ENCODE measurements at places on chromosomes 3 and 15.
A peak's percentile ranks its signal among the peaks of the same experiment; 100 is the strongest.

- DNase-seq, result peak; percentile 56
Measured at GRCh38 chr3:134423153-134423552, 48.9 kb upstream of the AMOTL2 start.

- DNase-seq, result no peak
Measured at GRCh38 chr3:48125013-48125705, 63.1 kb downstream of the CDC25A start.

DNA sequence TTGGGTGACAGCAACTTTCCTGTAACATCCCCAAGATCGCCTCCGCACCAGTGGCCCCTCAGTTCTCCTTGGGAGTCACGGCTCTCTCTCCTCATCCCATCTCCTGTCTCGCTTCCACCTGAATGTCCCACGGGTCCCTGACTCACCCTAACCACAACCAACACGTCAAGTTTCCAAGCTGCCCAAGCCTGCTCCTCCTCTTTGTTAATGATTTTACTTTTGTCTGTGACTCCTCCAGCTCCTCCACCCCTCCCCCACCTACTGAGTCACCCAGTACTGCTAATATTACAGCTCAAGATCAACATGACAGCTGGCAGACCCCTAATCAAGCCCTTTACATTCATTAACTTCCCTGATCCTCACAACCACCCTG is 39.3 kb downstream of the BDH1 start:
- peak; percentile 38 for DNase-seq

GRCh38 chr3:30162579-30162978 is 443.8 kb upstream of the TGFBR2 start:
- peak; percentile 69 for DNase-seq

- peak; percentile 98 for DNase-seq
Measured at GRCh38 chr3:180679178-180680096, at the start of gene CCDC39. Gene CCDC39, minus strand, starts transcription at chr3:180679489. Its CDS starts 109 bp downstream, at chr3:180679380.

DNA sequence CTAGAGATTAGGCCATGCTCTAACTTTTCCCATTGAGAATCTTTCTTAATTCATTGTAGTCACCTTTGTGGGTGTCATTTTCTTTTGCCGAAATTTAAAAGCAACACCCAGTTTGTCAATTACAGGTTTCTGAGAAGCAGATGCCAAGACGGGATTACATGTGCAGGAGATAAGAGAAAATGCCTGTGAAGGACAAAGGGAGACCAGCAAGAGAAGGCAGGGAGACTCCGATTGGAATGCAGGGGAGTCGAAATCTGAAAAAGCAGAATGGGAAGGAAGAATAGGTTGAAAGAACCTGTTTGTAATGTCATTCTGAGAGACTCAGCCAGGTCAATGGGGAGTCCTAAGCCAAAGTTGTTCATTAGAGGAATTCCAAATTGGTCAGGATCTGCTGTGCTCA is 3.6 kb upstream of the DPH6 start:
- DNase-seq, result no peak

GRCh38 chr3:85801955-85802354 is 843.2 kb downstream of the CADM2 start:
- DNase-seq, result peak; percentile 76

- no peak for DNase-seq
Measured at GRCh38 chr15:81839387-81839786, 206.4 kb downstream of the MEX3B start.

- DNase-seq, result no peak
Measured at GRCh38 chr3:125434582-125435011, 59.5 kb upstream of the ZNF148 start.

DNA sequence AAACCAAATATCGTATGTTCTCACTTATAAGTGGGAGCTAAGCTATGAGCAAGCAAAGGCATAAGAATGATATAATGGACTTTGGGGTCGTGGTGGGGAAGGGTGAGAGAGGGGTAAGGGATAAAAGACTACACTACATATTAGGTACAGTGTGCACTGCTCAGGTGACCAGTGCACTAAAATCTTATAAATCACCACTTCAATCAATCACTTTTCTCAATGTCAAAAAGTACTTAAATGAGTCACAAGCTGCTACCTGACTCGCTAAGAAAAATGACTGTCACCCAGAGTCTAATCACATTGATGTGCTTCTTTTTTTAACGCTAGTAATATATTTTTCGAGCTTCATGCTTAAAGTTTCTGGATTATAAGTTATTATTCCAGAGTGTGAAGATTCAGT is 95.5 kb downstream of the CBLB start:
- DNase-seq, result no peak

DNA sequence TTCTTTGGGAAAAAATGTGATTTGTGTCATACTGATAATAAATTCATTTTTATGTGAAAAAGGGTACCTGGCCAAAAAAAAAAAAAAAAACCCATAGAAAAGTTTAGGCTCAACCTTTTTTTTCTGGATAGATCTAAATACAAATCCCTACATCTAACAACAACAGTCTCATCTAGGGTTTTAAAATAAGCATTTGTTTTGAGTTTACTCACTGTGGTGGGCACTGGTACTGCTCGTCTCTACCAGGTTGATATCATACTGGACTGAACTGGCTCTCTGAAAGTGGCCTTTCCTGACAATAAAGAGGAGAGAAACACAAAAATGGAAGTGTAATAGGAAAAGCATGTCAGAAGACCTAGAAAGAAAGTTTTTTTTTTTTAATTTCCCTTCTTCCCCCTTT is 52.0 kb downstream of the FBXO22 start:
- no peak for DNase-seq

DNA sequence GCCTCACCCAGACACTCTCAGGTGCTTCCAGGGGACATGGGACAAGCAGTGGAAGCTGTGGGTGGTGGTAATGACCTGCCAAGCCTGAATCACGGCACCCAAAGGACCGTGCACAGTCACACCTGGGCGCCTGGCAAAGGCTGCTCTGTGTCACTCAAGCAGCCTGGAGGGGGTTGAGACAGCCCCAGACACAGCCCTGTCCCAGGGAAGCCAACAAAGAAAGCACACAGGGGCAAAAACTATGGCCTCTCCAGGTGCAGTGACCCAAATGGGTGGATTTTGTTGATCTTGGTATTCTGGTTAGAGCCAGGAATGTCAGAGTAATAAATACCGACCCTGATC is 15.0 kb upstream of the OCA2 start:
- no peak for DNase-seq

DNA sequence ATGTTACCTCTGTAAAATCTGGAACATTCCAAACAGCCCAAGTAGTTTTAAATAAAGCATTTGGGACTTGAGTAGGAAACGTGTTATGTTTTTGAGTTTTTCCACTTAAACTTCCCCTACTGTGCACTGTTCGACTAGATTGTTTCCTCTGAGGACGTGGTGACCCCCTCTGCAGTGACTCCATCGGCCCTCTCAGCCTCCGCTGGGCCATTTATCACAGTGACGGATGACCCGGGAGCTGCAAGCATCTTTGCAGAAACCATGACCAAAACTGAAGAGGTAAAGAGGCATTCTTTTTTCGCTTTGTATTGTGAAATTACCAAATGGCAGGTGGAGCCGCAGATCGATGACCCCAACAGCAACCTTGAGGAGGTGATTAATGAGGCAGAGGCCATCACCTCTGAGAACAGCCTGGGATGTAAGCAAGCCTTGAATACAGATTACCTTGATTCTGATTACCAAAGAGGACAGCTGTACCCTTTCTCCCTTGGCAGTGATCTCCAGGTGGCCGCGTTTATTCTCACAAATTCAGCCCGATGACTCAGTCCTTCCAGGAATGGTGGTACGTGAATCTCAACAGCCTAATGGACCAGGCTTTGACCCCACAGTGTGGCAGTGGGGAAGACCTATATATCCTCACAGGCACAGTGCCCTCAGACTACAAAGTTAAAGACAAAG is 79.1 kb upstream of the FAN1 start:
- peak; percentile 87 for DNase-seq

DNA sequence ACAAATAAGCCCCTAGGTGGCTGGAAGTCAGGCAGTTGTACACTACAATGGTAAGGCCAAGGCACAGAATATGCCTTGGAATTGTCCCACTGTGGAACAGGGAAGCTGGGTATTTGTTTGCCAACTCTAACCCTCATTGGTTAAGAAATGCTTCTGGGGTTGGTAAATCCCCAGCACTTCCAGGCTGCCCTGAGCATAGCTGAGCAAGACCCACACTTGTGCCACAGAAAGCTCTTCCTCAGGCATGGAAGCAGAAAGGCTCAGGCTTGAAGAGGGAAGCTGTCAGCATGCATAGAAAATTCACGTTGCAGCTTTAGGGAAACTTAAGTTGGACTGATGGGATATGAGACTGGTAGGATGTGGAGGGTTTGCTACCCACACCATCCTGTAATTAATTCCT is 86.9 kb upstream of the PLCL2 start:
- no peak for DNase-seq

- no peak for DNase-seq
Measured at GRCh38 chr15:31486506-31486905, 159.9 kb downstream of the KLF13 start.

DNA sequence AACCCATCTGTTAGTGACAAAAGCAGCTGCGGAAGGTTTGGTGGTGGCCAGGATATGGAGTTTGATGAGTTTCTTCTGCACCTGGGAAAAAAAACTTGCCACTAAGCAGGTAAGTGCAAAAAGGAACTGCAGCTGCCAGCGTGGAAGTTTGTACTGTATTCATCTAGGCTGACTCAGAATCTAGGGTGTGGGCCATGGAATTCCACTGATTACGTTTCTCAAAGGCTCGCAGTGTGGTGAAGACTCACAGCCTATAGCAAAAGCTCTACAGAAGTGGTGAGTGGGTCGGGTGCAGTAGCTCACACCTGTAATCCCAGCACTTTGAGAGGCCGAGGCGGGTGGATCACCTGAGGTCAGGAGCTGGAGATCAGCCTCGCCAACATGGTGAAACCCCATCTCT is 334.6 kb upstream of the GRM7 start:
- no peak for DNase-seq

GRCh38 chr3:23945913-23946687 is 1.0 kb downstream of the NR1D2 start:
- peak; percentile 97 for DNase-seq

GRCh38 chr3:42876940-42877720 is 1.5 kb upstream of the CYP8B1 start:
- no peak for DNase-seq

- DNase-seq, result peak; percentile 57
Measured at GRCh38 chr15:70190965-70191364, 93.2 kb upstream of the TLE3 start.

GRCh38 chr3:115423170-115423569 is 200.1 kb upstream of the GAP43 start:
- no peak for DNase-seq

- no peak for DNase-seq
Measured at GRCh38 chr3:66419036-66419435, 81.8 kb downstream of the LRIG1 start.

GRCh38 chr3:54863366-54863765 is 64.5 kb downstream of the LRTM1 start:
- no peak for DNase-seq

- DNase-seq, result no peak
Measured at GRCh38 chr15:73048624-73049295, 3.5 kb upstream of the NEO1 start.

GRCh38 chr15:79689030-79689429 is 207.8 kb downstream of the MTHFS start:
- DNase-seq, result no peak

DNA sequence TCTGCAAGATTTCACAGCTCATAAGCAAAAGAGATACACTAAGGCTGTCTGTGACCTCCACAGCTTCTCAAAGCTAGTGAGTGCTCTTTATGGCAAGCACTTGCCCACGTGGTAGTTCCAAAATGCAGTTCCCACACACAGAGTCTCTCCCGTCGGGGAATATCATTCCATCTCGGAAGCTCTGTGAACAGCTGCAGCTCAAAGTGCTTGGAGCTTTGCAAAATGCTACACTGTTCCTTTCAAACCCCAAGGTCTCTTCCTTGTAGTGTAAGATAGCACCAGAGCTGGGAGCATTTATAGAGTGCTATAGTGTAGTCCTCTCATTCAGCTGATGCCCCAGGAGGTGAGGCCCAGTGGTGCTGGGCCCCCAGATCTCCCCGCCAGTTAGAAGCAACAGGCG is 36.1 kb downstream of the ST6GAL1 start:
- no peak for DNase-seq

DNA sequence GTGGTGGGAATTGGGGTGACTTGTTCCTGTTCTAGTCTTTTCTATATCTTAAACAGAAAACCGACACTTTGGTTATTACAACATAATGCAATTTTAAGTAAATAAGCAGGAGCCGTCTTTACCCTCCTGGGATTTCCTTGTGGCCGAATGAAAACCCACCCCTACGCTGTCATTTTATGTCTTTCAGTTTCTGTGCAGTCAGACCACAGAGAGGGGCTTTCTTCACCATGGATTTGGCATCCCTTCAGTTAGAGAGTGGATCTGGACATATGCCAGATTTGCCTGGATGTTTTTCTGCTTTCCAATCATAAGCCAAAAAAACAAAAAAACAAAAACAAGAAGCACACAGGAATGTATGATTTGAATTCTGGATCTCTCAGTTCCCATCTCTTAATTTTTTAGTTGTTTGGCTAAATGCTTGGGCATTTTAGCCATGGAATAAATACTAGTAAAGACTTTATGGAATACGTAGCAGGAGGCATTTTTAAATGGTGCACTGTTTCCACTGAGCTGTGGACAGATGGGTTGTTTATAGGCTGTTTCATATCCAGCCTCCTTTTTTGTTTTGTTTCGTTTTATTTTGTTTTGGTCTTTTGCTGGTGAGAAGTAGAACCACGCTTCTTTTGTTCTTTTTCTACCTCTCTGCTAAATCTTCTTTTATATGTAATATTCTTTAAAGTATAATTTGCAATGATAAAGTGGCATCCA is 272.9 kb downstream of the FEZF2 start:
- DNase-seq, result peak; percentile 19

- DNase-seq, result no peak
Measured at GRCh38 chr3:12916159-12916558, 74.8 kb upstream of the RPL32 start.

DNA sequence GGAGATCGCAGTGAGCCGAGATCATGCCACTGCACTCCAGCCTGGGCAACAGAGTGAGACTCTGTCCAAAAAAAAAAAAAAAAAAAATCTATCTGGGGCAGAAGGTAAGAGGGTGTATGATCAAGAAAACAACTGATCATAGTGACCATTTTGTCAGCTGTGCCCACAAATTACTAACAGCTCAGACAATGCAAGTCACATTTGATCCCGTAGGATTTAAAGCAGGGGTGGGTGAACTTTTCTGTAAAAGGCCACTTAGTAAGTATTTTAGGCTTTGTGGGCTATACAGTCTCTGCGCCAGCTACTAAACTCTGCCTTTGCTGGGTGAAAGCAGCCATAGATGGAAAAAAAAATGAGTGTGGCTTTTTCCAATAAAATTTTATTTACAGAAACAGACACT is 57.6 kb upstream of the ABI3BP start:
- no peak for DNase-seq

- peak; percentile 6 for DNase-seq
Measured at GRCh38 chr3:137692803-137693431, 71.2 kb upstream of the SOX14 start.

DNA sequence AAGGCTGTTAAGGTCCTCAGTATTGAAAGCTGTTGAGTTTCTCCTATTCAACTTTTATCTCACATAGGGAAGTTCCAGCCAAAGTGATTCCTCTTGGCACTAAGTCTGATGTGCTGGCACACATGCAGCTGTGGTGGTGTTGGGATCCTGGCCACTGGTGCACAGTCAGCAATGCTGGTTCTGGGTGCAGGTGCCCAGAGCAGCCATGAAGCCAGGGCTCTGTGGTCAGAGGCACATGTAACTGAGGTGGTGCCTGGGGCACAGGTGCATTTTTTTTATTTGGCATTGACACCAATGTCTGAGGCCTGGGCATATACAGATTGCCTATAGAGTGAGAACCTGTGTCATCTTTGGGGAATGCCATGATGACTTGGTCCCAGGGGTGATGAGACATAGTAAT is 271.4 kb downstream of the POLQ start:
- DNase-seq, result no peak
